ENCODE measurements at places on chromosomes 2 and 18.

DNA sequence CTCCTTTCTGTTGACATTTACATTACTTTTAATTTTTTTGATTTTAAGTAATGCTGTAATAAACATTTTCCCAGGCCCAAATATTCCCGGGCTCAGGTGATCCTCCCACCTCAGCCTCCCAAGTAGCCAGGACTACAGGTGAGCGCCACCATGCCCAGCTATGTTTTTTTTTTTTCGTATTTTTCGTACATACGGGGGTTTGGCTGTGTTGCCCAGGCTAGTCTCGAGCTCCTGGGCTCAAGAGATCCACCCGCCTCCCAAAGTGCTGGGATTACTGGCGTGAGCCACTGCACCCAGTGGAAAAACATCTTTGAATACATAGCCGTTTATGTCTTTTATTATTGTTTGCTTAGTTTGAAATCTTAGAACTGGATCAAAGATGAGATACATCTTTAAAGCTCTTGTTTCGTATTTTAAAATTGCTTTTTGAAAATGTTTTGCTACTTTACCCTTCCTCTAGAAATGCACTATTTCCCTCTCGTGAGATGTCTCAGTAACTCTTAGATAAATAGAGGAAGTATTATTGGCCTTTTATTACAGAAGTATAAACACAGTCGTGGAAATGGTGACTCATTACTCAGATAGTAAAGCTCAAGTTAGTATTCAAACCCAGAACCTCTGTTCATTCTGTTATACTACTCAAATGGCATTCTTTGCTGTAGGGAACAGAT, 2.4 kb downstream of the SMCHD1 start:
- no peak for DNase-seq

- DNase-seq, result no peak
Measured at GRCh38 chr2:163471947-163472346, 263.9 kb downstream of the FIGN start.

DNA sequence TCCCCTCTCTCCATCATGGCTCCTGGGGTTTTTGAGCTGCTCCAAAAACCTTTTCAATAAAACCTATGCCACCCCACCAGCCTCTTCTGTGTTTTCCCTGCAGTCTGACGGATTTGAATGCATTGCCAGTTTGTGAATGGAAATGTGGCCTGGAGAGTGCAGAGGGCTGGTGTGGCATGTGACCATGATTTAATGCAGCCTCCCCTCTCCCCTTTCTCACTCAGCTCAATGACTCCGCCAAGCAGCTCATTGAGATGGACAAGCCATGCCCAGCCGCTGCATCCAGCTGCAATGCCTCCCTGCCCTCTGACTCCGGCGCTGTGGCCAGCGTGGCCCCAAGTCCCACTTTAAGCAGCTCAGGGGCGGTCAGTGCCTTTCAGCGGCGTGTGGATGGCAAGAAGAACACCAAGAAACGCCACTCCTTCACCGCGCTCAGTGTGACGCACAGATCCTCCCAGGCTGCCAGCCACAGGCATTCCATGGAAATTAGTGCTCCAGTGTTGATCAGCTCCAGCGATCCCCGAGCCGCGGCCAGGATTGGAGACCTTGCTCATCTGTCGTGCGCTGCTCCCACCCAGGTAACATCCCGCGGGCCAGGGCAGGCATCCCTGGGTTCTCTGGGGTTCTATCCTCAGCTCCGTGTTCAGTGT, 215.3 kb downstream of the SEPTIN10 start:
- no peak for DNase-seq

GRCh38 chr2:211162911-211163310, 606.5 kb downstream of the CPS1 start:
- DNase-seq, result no peak

GRCh38 chr2:136156411-136156810, 38.5 kb upstream of the CXCR4 start:
- peak; percentile 72 for DNase-seq

GRCh38 chr2:36556842-36557241, 41.1 kb downstream of the FEZ2 start:
- DNase-seq, result no peak

- DNase-seq, result no peak
Measured at GRCh38 chr2:237961637-237962036, 5.2 kb upstream of the UBE2F start.

DNA sequence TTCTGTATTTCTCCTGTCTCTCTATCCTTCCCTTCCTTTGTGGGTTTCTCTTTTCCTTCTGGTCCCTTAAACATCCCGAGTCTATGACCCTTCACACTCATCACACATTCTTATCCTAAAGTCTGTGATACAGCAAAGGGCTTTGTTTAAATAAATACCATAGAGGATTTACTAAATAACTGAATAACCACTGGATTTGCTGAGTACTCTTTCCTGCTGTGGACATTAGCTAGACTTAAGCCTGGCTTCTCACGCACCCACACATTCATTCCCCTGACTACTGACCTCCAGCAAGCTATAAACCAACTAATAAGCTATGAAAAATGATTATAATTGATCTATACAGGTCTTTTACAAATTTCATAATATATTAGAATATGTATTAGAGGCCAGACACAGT, 76.6 kb downstream of the COL4A3 start:
- no peak for DNase-seq

DNA sequence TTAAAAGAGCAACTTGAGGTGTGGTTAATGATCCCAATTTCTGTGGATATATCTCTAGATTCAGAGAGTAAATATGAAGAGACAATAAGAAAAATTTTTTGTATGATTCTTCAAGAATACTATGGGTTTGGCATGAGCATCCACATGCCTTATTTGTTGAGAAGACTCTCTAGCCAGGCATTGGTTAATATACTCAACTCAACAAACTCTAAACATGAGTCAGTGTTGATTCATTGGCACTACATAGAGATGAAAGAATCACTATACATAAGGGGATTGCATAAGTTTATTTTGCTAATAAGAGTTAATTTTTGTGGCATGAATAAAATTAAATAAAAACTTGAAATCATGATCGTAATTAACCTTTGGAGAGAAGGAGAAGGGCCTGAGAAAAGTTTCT, 930.2 kb upstream of the LRRTM1 start:
- DNase-seq, result no peak

DNA sequence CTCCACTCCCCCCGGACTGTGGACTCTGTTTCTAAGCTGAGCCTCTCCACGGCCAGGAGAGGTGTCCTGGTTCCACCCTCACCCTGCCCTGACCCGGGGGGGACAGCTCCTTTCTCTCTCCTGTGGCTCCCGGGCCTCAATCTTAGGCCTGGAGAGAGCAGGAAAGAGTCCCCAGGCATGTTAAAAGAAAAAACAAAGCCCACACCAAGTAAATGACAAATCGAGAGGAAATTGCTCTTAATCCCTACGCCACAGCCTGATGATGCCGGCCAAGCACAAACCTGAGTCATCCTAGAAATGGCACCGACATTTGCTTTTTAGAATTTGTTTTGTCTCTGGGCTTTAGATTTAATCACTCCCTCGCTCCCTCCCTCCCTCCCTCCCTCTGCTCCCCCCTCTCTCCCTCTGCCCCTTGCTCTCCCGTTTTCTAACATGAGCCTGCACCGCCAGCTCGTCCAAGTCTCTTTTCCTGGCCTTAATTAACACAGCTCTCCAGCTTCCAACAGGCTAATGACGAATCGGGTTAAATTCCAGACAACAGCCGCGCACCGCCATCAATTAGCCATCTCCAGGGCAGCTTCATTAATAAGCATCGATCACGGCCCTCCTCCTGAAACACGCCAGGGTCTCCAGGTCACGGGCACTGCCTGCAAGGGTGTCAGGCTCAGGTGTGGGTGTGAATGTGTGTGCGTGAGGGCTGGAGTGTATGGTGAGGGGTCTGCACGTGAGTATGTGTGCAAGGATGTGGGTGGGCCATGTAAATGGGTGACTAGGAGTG, 230.8 kb downstream of the CELF4 start:
- DNase-seq, result no peak

DNA sequence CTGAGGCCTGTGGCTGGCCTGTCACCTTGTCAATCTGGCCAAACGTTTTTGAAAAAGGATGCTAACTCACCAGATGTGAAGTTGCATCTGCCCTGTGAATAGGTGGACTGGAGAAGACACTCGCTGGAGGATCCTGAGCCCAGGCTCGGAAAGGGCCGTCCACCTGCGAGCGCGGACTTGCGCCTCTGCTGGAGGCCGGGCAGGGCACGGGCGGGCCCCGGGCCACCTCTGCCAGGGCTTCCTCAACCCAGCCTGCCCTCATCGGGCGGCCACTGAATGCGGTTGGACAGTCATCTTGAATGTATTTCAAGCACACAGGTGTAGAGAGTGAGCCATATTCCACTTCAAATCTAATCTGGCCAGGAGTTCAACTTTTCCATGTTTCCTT, 83.9 kb downstream of the FAM210A start:
- no peak for DNase-seq

DNA sequence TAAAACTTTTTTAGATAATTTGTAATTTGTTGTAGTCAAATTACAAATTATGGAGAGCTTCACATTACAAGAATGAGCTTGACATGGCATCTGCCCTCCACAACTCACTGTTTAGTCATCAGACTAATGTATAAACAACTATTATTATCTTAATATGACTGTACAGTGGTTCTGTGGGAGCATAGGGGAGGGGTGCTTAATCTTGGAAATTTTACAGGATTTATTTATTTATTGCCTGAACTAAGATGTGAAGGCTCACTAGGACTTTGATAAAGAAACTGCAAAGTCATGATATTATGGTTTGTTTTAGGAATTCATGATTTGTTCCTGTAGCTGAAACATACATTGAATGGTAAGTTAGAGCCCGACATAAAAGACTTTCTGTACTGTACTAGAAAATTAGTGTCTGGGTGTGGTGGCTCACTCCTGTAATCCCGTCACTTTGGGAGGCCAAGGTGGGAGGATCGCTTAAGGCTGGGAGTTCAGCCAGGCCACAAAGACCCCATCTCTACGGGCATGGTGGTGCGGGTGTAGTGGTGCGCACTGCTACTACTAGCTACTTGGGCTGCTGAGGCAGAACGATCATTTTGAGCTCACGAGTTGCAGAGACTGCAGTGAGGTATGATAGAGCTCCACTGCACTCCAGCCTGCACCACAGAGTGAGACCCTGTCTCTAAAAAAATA, 2.1 kb downstream of the MARCHF7 start:
- DNase-seq, result no peak

GRCh38 chr2:17901246-17901645, 22.8 kb downstream of the KCNS3 start:
- DNase-seq, result peak; percentile 62

- peak; percentile 50 for DNase-seq
Measured at GRCh38 chr2:57878171-57878865, 168.3 kb upstream of the VRK2 start.

- no peak for DNase-seq
Measured at GRCh38 chr2:27071990-27072830, 756 bp upstream of the OST4 start.

- DNase-seq, result no peak
Measured at GRCh38 chr18:25055076-25055475, 296.9 kb downstream of the ZNF521 start.

DNA sequence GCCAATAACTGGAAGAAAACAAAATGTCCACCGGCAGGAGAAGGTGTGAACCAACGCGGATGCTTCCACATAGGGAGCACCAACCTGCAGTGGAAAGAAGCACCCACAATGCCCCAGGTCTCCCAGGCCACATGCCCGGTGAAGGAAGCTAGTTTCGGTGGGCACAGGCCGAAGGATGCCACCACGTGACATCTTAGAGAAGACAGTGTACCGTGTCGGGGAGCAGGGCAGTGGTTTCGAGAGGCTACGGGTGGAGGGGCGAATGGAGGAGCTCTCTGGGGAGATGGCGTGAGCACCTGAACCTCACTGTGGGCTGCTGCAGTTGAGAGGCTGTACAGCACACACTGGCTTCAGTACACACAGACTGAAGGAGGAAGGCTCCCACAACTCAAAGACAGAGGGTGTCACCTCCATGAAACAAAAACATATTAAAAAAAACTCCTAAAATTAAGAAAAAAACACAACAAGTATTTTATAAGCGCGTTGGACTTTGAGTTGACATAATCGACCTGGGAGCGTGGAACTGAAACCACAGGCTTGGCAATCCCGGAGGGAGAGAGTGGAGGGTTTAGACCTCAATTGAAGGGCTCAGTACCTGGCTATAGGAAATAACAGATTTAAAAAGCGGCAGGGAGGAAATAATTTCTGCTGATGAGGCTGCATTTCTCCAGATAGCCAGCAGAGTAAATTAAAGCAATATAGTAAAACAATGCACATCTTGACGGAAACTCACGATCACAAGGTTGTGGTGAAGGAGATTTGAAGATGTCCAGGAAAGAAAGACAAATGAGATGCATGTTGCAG, 160.1 kb downstream of the RTP5 start:
- no peak for DNase-seq

- no peak for DNase-seq
Measured at GRCh38 chr2:126761981-126762878, 106.3 kb downstream of the GYPC start.

- DNase-seq, result no peak
Measured at GRCh38 chr2:51032751-51033330, 909 bp upstream of the NRXN1 start.

DNA sequence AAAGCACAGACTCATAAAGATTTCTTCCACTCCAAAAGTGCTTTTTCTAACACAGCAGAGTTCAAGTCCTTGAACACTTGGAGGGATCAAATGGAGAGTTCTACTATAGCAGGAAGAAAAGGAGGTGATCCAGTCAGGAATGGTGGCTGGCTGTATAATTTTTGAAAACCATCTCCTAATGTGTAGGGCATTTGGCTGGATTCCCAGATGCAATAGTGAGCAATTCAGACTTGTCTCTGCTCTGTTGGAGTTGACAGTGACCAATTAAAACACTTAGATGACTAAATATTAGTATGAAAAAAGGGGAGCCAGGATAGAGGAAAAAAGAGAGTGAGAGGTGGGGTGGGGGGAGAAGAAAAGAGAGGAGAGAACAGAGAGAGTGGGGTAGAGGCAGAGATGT, 5.3 kb upstream of the G6PC2 start:
- DNase-seq, result no peak

DNA sequence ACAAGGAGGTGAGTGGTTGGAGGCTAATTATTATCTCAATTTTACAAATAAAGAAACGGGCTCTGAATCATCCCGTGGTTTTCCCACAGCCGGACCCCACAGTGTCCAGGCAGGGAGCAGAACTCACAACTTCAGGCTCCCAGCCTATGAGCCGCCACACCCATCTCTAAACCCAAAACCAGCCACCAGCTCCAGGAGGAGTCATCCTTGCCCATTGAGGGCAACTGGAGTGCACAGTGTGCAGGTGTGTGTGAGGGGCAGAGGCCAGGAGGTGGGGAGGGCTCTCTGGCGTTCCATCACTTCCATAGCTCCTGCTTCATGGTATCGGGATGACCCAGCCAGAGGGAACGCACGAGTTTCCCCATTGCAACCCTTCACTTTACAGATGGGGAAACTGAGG, 144.5 kb downstream of the CYP26B1 start:
- DNase-seq, result no peak
